Mucosa of gallbladder (tissue), 1 donor: ENCODE measurements at places on chromosomes 13 and 19.

DNA sequence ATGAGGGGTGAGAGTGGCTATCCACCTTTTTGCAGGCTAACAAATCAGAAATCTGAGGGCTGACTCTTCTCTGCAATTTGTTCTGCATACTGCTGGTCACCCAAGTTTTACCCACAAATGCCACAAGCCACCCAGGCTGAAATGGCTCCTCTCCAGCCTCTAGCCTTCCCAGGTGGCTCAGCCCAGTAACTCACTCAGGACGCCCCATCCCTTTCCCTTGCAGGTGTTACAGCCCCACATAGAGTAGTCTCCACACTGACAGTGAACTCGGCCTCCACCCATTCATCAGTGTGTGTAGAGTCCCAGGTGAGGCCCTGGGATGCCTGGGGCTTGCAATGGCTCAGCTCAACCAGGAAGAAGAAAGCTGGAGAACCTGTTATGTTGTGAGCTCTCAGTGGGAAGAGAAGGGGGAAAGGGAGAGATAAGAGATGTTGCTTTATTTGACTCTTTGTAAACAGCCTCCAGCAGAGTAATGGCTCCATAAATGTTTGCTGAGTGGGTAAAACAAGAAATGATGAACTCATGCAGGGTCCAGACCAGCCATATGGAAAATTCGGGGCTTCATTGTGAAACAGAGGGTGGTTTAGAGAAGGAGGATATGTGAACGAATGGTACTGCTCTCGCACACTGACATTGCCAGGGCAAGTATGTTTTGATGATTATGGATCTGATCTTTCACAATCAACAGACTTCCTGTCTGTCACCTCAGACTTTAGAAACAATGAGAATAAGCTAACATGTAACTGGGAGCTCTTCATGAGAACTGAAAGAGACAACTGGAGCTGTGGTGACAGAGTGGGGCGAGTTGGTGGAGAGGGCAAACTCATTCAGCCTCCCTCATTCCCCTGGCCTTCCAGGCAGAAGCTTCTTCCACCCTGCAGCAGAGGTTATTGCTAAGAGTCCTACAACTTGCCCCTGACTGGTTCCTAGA lies 74.2 kb upstream of the RFC3 start:
- DNase-seq = no peak

DNA sequence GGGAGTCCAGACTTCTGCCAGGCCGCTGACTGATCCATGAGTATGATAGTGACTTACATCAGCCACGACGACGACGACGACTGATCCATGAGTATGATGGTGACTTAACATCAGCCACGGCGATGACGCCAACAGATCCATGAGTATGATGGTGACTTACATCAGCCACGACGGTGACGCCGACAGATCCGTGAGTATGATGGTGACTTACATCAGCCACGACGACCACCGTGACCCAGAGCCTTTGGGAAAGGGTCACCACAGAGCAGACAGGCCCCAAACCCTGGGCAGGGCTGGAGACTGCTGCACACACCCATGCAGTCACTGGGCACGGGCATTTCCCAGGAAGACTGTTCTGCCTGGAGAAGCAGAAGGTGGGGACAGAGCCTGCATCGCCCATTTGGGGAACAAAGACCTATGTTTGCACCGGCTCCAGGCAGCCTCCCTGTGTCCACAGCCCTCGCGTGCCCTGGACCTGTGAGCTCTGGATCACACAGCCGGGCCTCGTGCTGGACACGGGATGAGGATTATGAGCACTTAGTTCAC lies 130.9 kb upstream of the SPACA7 start:
- no peak for DNase-seq

DNA sequence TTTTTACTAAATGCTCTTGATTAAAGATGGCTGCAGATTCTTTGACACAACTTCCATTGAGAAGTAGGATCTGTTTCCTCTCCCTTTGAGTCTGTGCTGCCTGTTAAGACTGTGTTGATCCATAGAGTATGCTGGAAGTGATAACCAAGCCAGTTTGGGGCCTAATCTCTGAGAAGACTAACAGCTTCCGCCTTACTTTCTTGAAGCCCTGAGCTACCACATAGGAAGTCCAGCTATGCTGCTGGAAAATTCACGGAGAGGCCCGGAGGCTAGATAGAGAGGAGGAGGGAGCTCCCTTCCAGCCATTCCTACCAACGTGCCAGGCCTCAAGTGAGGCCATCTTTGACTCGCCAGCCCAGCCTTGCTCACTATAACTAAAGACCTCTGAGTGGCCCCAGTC lies 12.5 kb downstream of the RAP2A start:
- no peak for DNase-seq

- no peak for DNase-seq
Observed at GRCh38 chr19:2634228-2634951, 68.1 kb downstream of the GNG7 start.

DNA sequence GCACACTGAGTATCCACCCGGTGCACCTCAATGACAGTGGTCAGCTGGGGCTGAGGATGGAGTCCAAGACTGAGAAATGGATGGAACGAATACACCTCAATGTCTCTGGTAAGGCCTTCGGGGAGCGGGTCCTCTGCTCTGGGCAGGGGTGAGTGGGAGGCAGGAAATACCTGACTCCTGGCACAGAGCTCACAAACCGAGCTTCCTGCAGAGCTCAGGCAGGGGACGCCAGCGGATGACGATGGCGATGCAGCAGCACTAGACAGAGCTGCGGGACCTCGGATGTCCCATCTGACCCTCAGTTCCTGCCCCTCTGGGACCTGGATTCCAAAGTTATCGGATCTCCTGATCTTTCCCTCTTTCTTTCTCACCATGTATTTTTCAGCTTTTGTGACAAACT lies 3.8 kb downstream of the CD22 start:
- DNase-seq = no peak

DNA sequence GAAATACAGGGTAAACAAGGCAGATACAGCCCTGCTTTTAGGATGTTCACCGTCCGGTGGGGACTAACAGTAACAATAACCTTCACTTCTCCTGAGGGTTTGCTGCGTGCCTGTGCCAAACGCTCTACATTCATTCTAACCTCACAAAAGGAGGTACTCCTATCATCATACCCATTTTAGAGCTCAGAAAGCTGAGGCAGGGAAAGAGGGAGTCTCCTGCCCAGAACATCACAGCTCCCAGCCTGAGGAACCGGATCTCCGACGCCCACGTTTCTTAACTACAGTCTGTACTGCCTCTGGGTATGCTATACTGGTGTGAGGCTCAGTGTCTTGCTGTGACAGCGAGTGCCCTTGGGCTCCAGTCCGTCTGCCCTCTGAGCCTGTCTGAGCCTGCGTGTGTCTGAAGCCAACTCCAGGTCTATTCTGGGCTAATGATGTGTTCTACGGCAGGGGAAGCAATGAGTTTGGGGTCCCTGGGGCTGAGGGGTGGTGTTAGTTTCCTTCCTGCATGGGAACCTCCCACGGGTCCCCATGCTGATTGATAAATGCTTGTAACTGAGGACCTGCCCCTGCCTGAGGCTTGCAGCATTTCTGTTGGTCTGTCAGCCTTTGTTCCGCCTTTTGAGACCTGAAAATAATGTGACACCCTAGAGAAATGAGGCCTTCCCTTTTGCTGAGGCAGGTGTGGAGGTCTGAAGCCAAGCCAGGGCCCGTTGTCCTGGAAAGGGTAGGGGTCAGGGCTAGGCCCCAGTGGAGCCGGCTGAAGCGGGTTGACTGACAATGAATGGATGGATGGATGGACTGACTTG lies 4.9 kb downstream of the LIPE start:
- DNase-seq = no peak

DNA sequence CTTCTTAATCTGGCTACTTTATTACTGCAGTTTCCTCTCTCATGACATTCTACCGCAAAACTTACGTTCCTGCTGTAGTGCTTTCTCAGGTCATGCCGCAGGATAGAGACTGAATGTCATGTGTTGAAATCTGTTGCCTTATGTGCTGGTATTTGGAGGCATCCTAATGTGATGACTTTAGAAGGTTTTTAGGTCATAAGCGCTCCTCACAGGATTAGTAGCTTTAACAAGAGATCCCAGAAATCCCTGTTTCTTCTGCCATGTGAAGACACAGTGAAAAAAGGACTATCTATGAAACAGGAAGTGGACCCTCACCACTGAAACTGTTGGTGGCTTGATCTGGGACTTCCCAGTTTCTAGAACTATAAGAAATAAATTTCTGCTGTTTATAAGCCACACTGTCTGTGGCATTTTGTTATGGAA lies 209.3 kb downstream of the LACC1 start:
- DNase-seq = no peak

GRCh38 chr13:76717092-76717491 lies 169.1 kb downstream of the KCTD12 start:
- DNase-seq = no peak

GRCh38 chr19:55641426-55642152 lies 787 bp downstream of the ZNF580 start:
- no peak for DNase-seq

DNA sequence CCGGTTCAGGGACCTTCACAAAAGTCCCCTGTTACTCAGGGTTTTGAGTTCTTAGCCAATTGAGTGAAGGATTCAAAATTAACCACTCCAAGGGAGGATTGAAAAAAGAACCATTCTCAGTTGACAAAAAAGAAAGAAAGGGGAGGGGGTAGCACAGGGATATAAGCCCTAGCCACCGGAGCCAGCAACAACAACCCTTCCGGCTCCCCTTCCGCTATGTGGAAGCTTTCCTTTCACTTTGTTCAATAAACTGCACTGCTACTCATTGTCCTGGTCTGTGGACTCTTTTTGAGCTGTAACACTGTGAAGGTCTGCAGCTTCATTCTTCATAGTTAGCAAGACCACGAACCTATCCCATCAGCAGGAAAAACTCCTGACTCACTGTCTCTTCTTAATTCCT lies 1488.1 kb upstream of the PRR20A start:
- DNase-seq = no peak

DNA sequence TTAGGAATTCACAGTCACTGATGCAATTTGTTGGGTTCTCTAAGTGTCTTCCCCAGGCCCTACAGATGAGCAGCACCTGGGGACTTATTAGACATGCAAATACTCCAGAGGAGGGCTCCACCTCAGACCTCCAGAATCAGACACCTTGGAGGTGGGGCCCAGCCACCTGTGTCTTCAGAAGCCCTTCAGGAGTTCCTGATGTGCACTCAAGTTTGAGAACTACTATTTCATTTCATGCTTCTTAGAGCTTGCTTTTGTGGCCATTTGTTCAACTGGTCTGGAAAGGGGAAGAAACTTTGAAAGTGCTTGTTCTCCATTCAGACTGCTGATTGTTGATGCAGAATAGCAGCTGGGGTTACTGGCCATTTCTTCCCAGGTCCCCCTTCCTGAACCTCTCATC lies 472.0 kb downstream of the COG6 start:
- no peak for DNase-seq

DNA sequence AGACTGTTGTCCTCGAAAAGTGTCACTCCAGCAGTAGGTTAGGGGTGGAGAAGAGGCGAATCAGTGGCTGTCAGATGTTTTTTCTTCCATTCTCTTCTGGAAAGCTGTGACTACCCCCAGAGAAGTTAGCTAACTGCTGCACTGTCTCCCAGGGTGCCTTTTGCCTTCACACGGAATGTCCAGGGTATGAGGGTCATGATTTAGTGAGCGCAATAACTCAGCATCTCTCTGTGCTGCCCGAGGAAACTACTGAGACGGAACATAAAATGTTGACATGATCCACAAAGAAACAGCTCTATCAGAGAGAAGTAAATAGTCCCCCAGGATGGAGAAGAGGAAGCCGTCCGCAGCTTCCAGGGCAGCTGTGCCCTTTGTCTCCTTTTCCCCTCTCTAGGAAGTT lies 254.0 kb upstream of the ARGLU1 start:
- no peak for DNase-seq

DNA sequence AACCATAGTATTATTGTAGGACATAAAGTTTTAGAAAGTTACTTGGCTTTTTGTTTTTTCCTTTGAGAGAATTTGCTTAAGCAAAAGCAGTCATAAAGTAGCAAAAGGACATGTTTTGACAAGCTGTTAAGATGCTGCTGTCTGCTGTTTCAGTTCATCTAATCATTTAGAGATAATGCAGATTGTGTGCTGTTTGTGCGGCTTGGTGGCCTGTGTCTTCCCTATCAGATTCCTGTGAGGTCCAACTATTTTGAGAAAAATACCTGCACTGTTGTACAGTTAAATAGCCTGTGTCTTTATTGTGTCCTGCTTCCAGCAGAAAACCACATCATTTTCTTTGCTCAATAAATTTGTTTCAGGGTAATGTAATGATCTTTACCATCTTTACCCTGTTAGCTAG lies 20.0 kb downstream of the UCHL3 start:
- no peak for DNase-seq

GRCh38 chr13:35549481-35549880 lies 73.0 kb upstream of the MAB21L1 start:
- DNase-seq = no peak

GRCh38 chr19:38713865-38714264 lies 30.4 kb downstream of the CAPN12 start:
- no peak for DNase-seq

GRCh38 chr19:19566306-19566705 lies 28.2 kb downstream of the CILP2 start:
- DNase-seq = no peak

GRCh38 chr19:48556163-48556562 lies 4.2 kb downstream of the SULT2B1 start:
- no peak for DNase-seq

DNA sequence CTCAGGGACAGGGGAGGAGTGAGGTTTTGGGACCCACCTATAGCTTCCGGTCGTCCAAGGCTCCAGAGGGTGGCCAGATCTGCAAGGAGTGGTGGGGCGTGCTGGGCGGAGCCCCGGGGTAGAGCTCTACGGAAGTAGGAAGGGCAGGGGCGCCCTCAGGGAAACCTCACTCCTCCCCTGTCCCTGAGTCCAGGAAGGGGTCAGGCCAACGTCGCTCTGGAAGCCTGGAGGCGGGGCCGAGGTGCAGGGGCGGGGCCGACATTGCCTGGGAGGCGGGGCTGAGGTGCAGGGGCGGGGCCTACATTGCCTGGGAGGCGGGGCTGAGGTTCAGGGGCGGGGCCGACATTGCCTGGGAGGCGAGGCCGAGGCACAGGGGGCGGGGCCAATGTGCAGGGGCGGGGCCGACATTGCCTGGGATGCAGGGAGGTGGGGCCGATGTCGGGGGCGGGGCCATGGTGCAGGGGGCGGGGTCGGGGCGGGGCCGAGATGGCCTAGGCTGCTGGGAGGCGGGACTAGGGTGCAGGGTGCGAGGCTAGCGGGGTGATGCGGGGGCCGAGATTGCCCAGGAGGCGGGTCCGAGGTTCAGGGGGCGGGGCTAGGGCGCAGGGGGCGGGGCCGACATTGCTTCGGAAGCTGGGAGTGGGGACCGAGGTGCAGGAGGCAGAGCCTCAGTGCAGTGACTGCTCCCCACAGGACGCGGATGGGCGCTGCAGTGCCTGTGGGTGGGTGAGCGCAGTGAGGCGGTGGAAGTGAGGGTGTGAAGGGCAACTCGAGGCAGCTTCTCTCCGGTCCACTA lies 4.9 kb upstream of the PALM start:
- DNase-seq = peak; percentile 58

- DNase-seq = peak; percentile 50
Observed at GRCh38 chr13:110685305-110686020, 20.5 kb downstream of the CARS2 start.

DNA sequence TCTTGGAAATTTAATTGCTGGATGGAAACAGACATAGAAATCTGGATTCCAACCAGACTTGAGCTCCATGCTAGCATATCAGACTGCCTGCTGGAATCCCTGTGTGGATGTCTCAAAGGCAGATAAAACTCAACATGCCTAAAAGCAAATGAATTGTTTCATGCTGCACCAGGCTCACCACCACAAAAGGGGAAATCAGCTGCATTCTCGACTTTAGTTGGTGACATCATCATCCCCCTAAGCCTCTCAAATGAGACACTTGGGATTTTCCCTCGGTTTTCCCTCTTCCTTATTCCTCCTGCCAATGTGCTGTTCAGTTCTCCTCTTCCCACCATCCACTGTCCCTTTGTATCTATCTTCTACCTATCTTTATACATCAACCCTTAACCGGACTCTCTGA lies 134.3 kb downstream of the ZDHHC20 start:
- no peak for DNase-seq
